Upper lobe of left lung (tissue), 6 donors: ENCODE measurements at places on chromosomes 7 and 10.

DNA sequence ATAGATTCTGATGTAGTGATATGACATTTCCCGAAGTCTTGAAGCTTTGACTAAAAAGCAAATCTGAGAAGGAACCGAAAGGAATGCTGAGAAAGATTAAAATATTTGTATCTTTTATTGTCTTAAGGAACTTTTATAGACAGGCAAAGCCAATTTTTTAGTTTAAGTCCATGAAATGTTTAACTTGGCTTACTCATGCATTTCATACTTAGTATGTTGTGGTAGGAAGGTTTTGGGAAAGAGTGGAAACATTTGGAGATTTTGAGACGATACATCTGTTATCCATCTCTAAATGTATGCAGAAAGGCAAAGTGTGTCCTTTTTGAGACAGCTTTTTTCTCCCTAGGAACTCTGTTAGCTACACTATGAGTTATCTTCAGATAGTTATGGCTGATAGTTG is 10.1 kb downstream of the TBC1D12 start:
- no peak for DNase-seq

DNA sequence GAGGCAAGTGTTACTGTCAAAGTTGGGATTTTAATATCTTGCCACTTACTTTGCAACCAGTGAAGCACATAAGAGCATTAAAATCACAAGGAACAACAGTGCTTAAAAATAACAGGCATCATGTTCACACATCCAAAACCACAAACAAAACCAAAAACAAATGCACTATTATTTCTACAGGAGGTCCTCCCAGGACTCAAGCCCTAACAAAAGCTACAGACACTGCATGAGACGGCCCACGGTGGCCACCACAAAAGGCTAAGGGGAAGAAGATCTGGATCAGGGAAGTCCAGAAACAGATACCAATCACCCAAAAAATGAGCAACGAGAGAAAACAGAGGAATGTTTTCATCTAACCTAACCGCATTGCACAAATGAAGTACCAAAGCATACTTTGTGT is 158.4 kb downstream of the ZMYND11 start:
- no peak for DNase-seq

GRCh38 chr7:54260941-54261371 is 281.2 kb upstream of the VSTM2A start:
- no peak for DNase-seq

- DNase-seq, result no peak
These were observed 45.2 kb upstream of the SPOCK2 start for GRCh38 chr10:72133517-72133916.

DNA sequence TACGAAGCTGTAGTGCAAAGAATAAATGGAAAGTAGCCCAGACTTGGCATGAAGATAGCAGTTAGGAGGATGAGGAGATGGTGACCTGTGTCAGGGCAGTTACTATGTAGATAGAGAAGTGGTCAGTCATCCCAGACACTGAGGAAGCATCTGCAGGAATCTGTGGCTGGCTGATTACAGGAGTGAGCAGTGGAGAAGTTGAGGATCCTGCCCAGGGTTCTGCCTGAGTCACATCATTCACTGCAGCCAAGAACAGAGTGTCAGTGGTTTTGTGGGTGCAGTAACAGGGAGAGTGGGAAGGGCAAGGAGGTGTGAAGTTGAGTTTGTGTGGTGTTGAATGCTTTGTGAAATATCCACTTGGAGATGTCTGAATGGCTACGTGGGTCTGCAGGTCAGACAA is 676.4 kb upstream of the NRP1 start:
- DNase-seq, result no peak

GRCh38 chr10:34664706-34665105 is 150.4 kb downstream of the PARD3 start:
- DNase-seq, result no peak

DNA sequence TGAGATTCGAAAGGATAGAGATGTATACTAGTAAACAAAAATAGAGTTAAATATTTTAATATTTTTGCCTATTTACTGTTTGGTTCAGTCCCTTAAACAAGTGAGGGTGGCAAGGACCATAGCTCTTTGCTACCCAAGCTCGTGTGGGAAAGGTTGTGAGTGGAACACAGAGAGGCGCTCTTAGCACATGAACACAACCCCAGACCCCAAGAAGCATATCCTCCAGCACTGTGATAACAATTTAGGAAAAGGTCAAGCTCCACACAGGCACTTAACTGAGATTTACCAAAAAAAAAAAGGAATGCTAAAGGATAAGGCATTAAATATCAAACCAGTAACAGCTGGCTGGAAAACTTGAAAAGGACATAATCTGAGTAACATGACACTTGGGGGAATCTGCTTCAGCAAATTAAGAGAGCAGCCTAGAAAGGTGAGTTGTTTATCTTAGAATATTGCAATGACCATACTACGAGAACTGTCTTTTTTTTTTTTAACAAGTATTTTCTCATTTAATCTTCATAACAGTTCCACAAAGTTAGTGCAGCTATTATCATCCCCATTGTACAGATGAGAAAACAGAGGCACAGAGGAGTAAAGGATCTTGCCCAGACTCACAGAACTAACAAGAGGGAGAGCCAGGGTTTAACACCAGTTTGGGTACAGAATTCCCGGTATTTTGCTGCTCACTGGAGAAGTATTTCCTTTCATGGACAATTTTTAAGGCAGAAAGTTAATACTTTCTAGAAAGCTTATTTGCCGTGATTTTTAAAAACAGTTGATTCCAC is 303.5 kb upstream of the AOAH start:
- no peak for DNase-seq

- peak; percentile 98 for DNase-seq
These were observed at the start of gene COPS6 for GRCh38 chr7:100088621-100089457. Gene COPS6 (plus strand): TSS chr7:100088969. CDS start chr7:100088991, 22 bp downstream.

DNA sequence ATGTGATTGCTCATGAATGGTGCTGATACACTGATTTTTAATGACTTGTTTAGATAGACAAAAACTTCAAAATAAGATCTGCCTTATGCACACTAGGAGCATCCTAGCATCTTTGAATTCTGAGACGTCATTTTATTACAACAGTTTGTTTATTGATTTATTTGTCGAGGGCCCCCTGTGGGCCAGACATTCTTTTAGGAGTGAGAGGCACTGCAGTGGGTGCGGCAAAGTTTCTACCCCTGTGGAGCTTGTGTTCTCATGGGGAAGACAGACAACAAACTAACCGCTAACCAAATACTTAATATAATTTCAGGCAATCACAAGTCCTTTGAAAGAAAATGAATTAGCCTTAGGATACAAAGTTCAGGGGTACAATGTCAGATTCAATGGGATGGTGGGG is 363.1 kb downstream of the RPS24 start:
- no peak for DNase-seq

GRCh38 chr7:74479066-74479781 is 25.5 kb downstream of the GTF2IRD1 start:
- DNase-seq, result peak; percentile 87

- DNase-seq, result no peak
These were observed 69.4 kb downstream of the AMZ1 start for GRCh38 chr7:2757361-2757903.

DNA sequence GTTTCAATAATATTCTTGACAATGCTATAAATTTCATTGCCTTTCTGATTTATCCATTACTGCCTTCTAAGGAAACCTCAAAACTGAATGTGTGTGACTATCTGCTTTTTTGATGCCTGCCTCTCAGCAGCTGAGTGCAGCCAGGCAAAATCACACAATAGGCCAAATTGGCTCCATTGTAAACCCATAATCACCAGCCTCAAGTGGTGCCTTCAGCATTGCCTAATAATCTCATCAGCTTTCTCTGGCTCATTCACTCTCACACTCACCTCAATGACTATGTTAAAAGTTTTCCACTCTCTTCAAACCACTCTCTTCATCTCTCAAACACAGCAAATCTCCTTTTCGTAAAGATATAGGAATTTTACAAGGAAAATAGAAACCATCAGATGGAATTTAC is 182.5 kb upstream of the COL1A2 start:
- DNase-seq, result no peak

- DNase-seq, result no peak
These were observed 46.4 kb upstream of the RSBN1L start for GRCh38 chr7:77649716-77650349.

- no peak for DNase-seq
These were observed 1.3 kb downstream of the UBN2 start for GRCh38 chr7:139232377-139232717.

DNA sequence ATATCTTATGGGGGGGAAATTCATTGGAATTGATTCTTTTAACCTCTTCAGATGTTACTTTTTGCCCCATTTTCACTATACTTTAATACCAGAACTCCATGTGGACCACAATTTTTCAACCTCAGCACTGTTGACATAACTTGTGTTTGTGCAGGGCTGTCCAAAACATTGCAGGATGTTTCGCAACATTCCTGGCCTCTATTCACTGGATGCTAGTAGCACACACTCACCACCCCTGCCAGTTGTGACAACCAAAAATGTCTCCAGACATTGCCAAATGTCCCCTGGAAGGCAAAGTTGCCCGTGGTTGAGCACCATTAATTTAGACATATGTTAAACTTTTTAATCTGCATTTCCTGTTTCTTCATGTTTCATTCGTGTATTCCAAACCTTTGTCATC is 234.7 kb downstream of the GFRA1 start:
- DNase-seq, result no peak

DNA sequence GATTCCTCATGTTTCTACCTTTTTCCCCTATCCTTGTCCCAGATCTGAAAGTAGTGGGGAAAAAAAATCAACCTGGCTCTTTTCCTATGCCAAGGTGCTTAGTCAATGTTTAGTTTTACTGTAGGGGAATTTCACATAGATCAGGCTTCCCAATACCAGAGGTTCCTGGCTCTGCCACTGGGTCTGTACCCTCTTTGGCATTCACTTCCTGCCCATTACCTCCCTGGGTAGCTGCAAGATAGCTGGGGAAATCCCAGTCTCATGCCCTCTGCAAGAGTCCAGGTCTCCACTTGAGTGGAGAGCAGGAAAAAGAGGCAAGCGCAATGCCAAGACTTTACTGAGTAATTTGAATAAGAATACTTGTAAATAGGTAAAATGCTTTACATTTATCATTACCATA is 3.5 kb upstream of the BPGM start:
- no peak for DNase-seq

GRCh38 chr10:18554479-18554878 is 96.9 kb downstream of the NSUN6 start:
- no peak for DNase-seq

GRCh38 chr7:131012477-131013031 is 278.5 kb upstream of the KLF14 start:
- DNase-seq, result no peak

DNA sequence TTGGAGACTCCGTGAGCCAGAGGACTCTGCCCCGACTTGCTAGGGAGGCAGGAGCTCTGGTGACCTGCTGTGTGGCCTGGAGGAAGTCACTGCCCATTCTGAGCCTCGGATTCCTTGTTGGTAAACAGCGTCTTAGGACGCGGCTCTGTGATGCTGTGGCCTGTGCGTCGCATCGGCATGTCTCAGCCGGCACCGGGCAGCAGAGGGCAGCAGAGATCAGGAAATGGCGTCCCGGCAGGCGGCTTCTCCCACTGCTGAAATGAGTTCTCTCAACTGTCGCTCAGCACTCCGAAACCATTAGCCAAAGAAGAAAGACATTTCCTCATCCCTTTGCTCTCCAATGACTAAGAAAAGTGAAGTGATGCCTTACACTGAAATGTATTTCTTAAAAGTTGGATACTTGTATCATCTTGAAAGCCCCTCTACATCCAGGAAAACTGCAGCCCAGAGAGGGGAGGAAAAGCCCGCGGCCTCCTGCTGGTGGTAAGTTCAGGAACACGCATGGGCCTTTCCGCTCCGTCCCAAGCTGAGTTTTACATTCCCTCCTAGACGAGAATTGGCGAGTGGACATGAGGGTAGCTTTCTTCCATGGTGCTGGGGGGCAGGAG is 91.7 kb downstream of the WDR11 start:
- peak; percentile 83 for DNase-seq

- DNase-seq, result peak; percentile 34
These were observed 93.0 kb upstream of the SLC25A13 start for GRCh38 chr7:96414931-96415292.

GRCh38 chr10:101564490-101564991 is 23.5 kb downstream of the POLL start:
- peak; percentile 73 for DNase-seq

DNA sequence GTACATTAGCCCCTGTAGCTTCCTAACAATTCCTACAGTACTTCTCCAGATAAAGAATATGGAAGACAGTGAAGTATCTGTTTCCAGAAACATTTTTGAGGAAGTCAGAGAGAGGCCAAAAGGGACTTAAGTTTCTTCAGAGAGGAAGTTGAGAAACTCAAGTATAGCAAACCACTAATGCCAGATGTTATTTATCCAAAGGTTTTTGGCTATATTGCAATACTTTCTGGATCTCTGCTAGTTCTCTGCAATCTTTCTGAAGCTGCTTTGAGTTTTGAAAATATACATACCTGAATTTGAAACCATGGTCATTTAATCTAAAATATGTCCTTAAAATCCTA is 64.7 kb downstream of the BICC1 start:
- no peak for DNase-seq

DNA sequence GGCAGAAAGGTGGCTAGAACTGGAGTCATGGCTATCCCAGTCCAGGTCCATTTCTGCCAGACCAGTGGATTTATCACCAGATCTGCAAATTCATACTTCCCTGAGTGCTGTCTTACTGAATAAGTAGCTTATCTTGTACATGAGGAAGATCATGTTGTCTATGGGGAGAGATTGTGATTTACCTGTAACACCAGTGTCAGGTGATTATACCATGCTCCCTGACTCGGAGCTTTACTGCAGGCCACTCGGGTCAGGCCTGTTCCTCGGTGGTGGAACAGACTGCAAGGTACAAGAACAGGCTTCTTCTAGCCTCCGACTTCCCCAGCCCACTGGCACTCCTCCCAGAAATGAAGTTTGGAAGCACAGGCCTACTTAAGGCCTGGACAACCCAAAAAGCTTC is 42.6 kb upstream of the DLG5 start:
- DNase-seq, result no peak

- DNase-seq, result peak; percentile 64
These were observed at the start of gene ANKRD2 for GRCh38 chr10:97572214-97572989. Gene ANKRD2 (plus strand): TSS chr10:97572779. CDS start chr10:97572789, 10 bp downstream.

DNA sequence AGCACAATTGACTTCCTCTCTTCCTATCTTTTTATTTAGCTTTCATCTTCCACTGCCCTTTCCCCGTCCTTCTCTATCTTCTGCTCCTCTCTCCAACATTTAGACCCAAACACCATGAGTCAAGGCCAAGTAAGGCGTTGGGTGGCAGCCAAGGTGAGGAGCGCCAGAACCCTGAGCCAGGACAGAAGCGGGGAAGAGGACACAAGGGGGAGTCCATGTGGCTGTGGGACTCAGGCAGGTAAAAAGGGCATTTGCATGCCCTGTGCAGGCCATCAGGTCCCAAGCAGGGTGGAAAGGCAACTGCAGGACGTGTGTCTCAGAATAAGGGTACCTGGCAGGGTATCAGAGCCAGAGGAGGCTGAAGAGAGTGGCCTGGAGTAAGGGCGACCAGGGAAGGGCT is 192.4 kb upstream of the PFKP start:
- DNase-seq, result no peak
